SK-N-SH treated with all-trans-retinoic acid at 6 μM for 48 hours (cell line): ENCODE measurements at places on chromosomes 5 and 9.

DNA sequence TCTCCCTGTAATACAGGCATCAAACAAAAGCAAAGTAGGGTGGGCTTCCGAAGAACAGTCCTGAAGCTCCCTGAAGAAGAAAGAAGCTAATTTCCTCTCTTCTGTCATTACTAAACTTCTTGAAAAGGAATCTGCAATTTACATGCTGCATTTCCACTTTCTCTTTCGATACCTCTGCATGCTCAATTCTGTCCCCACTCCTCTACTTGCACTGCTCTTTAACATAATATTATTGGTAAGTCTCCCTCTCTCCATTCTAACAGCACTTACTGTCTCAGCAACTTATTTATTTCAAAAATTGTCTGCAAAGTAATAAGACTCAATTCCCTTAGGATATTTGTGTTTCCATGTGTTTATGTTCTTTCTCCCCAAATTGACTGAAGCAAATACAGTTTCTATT lies 3.9 kb upstream of the PLPP1 start:
- no peak for ATAC-seq

GRCh38 chr5:52952483-52952882 lies 36.7 kb upstream of the ITGA2 start:
- ATAC-seq: no peak

GRCh38 chr9:94586316-94586715 lies 7.3 kb downstream of the FBP2 start:
- no peak for ATAC-seq

GRCh38 chr9:83965350-83966208 lies 14.4 kb downstream of the HNRNPK start:
- peak; percentile 32 for ATAC-seq

- ATAC-seq: no peak
These were observed 239.0 kb upstream of the ST8SIA4 start for GRCh38 chr5:101142102-101142501.

GRCh38 chr5:10567121-10567591 lies 3.3 kb downstream of the ANKRD33B start:
- no peak for ATAC-seq

GRCh38 chr9:98894171-98894570 lies 49.5 kb upstream of the COL15A1 start:
- no peak for ATAC-seq

DNA sequence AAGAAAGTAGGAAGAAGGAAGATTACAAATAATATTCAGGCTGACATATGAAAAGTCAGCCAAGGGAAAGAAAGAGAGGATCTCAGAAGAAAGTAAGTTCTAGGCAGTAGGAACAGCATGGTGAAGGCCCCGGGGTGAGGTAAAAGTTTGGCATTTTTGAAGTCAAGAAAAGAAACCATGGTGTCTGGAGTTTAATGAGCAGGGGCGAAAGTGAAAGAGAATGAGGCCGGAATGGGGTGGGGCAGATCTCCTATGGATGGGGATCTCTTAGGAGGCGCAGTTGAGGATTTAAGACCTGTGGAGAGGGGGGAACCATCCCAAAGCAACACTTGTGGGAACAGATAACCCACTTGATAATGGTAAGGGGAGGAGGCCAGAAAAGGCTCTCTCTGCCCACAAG lies 42.3 kb upstream of the SMAD5 start:
- no peak for ATAC-seq

DNA sequence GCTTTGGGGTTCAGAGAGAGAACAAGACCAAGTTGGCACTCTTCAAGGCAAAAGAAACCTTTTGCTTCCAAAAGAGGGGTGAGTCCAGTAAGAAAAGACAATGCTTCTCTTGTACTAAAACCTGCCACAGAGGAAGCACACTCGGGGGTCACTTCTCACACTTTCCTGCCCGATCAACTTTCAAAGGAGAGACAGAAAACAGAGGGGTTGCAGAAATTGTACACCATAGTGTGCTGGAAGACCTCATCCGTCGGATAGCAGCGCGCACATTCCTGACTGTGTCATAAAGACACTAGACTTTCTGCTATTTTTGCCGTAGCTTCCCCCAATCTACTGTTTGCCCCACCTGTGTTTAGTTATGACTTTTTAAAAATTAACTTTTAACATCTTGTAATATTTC lies 66.9 kb downstream of the OR2K2 start:
- ATAC-seq: no peak

- ATAC-seq: no peak
These were observed 366.5 kb downstream of the SLCO4C1 start for GRCh38 chr5:101929628-101930027.

DNA sequence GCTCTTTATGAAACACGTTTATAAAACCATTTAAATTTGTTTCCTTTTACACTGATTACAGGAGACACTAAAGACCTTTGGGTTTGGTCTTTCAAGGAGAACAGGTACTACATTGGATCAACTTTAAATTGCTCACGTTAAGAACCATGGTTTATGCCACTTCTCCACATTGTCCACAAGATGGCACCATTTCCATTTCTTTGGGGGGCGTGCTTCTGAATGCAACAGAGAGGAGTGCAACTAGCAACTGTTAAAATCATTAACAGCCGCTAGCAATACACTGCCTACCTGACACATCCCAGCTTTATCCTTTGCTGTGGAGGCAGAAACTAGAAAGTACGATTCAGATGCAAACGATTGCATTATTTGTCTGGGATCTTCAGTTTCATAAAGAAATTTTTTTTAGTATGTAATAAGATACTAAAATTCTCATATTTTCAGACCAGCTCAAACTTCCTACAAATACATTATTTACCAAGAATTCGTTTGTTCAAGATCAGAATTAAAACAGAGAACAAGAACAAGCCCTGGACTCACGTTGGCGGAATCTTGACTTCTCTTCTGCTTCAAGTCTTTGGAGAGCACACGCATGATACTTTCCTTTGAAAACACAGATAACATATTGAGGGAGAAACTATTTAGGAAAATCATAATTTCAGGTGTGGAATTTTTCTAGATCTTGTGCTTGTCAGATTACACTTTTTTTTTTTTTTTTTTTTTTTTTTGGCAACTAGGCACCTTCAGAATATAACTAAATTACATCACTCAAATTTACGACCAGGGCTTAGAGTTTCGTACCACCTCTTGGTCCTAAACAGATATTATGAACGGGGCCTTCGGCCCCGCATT lies 702 bp downstream of the CDC20B start:
- peak; percentile 82 for ATAC-seq

- no peak for ATAC-seq
These were observed 201.1 kb upstream of the CHD1 start for GRCh38 chr5:99129768-99130501.

DNA sequence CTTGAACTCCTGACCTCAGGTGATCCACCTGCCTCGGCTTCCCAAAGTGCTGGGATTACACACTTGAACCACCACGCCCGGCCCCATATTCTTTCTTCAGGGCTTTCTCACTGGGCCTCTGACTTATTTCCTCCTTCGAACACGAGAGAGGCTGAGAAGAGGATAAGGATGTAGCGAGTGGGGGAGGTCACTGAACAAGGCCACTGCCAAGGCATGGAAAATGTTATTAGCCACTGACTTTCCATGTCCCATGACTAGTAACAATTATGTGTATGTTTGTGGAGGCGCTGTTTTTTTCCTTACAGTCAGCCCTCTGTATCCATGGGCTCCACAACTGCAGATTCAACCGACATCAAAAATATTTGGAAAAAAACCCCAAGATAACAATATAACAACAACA lies 12.3 kb upstream of the FCHSD1 start:
- no peak for ATAC-seq

- no peak for ATAC-seq
These were observed 23.2 kb upstream of the TBC1D9B start for GRCh38 chr5:179930788-179931473.

GRCh38 chr9:121871431-121872025 lies 220.1 kb downstream of the DAB2IP start:
- ATAC-seq: peak; percentile 89

DNA sequence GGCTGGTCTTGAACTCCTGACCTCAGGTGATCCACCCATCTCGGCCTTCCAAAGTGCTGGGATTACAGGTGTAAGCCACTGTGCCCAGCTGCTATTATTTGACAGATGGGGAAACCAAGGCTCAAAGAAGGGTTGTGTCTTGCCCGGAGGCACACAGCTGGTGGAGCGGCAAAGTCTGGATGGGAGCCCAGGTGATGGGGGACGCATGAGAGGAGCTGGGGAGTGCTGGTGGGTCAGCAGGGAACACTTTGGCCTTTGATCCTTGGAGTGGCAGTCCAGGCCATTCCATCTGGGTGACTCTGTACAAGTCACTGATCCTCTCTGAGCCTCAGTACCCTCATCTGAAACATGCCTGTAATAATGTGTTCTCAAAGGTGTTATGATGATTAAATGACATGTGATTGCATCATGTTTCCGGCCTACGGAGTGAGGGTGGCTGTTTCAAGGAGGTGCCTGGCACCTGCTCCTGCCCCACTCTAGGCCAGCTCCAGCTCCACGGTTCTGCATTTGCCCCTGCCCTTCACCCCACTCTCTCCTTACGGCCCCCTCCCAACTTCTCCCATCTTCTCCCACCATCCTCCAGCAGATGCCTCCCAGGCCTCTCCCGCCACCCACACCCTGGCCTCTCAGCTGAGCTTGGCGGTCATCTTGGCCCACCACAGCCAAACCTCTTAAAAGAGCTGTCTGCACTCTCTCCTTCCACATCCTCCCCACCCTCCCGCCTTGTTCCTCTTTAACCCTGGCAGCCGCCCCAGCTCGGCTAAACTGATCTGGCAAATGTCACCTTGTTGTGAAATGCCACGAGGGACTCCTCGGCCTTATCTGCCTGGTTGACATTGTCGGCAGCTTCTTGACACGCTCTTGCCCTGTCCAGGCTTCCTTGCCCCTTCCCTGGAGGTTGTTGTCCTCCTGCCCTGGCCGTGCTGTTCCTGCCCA lies 5.5 kb upstream of the DBN1 start:
- ATAC-seq: peak; percentile 19

- ATAC-seq: no peak
These were observed 171.3 kb downstream of the ACTL7B start for GRCh38 chr9:108684288-108685025.

DNA sequence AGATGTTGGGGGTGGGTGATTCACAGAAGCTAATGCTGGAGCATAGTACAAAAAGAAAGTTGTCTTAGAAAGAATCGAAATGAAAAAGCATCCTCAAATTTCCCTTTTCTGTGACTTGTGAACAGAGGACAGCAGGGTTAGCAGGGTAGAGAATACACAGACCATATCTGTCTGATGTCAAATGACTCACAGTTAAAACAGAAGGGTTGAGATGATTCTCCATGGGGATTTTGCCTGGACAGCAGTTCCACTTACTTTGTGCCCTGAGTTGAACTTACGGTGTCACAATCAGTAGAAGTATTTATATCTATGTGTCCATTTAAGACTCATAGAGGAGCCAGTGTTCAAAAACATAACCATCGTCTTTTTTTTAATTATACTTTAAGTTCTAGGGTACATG lies 801.6 kb downstream of the KCTD16 start:
- ATAC-seq: no peak

DNA sequence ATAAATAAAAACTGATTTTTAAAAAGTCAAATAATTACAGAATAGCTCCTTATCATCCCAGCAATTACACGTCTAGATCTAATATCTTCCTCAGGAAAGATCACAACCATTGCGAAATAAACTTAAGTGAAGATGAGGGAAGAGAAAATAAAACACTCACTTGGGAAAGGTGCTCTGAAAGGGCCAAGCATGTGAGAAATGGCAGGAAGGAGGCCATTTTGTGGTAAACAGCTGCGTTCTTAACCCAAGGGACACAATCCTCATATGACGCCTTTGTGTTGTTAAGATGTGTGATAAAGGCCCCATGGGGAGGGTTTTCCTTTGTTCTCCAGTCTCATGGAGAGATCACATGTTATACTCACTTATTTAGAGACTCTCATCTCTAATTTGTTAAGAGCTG lies 32.5 kb downstream of the JAKMIP2 start:
- ATAC-seq: no peak
